ENCODE measurements at places on chromosomes 16 and 17.

- no peak for DNase-seq
Measured at GRCh38 chr16:57563487-57563750, 21.0 kb downstream of the ADGRG5 start.

GRCh38 chr17:28948873-28949184 is 2.5 kb downstream of the PHF12 start:
- DNase-seq: no peak

DNA sequence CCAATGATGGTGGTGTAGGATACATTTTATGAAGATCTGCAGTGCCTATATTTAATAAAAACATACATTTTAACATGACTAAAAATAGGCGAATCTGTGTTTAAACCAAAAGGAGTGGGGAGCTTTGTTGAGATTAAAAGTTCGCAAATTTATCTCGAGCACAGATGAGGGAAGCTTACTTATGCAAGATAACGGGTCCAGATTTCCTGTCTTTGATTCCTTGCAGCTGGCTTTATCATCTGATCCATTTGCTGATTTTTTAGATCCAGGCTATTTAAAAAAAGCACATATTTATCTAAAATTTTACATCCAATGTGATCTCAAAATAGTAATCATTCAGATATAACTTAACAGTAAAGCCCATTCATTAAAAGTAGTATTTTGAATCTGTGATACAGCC is 57.0 kb upstream of the INTS2 start:
- no peak for DNase-seq

- no peak for DNase-seq
Measured at GRCh38 chr16:83953796-83954576, 946 bp downstream of the OSGIN1 start.

GRCh38 chr16:66740010-66740409 is 11.4 kb downstream of the DYNC1LI2 start:
- no peak for DNase-seq

GRCh38 chr17:77307479-77308198 is 166.9 kb downstream of the SEC14L1 start:
- DNase-seq: no peak

- no peak for DNase-seq
Measured at GRCh38 chr17:227078-227945, 45.9 kb upstream of the DOC2B start.

DNA sequence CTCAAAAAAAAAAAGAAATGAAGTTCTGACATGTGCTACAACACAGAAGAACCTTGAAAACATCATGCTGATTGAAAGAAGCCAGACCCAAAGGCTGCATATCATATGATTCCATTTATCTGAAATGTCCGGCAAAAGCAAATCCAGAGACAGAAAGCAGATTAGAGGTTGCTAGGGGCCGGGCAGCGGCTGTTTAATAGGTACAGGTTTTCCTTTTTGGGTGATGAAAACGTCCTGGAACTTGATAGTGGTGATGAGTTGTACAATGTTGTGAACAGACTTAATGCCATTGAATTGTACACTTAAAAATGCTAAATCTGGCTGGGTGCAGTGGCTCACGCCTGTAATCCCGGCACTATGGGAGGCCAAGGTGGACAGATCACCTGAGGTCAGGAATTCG is 166.5 kb downstream of the NTN1 start:
- no peak for DNase-seq

DNA sequence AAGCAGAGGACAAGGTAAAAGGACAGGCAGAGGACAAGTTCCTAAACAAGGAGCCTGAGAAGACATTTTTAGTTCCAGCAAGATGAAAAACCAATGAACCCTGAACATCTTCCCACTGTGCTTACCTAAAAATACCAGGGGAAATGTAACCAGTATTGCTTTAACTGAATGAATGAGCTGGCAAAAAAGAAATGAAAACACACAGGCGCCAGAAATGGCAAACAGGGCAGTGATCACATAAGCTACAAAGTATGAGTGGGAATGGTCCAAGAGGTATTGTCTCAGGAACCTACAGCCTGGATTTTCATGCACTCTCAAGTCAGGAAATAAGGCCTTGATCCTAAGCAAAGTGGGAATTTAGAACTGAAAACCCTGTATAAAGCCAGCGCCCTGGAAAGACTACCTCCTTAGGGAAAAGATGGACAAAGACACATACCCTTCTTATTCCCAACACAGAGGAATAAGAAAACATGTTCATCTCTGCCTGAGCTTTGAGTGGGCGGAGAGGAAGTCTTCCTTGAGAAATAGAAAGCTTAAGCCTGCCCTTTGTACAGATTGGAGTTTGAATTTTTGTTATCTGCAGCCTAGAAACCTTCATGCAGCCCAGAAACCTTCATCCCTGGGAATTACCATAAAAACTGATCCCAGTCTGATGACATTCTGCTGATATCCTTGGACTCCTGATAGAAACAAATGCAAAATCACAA is 2.1 kb downstream of the CMTM2 start:
- no peak for DNase-seq

All from activated T-helper 2 cell treated with anti-CD3 and anti-CD28 coated beads, Interferon-gamma antibody, Interleukin-2, Interleukin-4, amounts not matched to agents 10 μg/mL and 5 μg/mL and 100 μg/mL, durations not matched to agents 14 hours and 24 hours and 36 hours (primary cell).